ELF-1 (cell line): ENCODE measurements at places on chromosomes 1 and 21.

- no peak for DNase-seq
These were observed 182.8 kb downstream of the EIF4G3 start for GRCh38 chr1:20993716-20994575.

DNA sequence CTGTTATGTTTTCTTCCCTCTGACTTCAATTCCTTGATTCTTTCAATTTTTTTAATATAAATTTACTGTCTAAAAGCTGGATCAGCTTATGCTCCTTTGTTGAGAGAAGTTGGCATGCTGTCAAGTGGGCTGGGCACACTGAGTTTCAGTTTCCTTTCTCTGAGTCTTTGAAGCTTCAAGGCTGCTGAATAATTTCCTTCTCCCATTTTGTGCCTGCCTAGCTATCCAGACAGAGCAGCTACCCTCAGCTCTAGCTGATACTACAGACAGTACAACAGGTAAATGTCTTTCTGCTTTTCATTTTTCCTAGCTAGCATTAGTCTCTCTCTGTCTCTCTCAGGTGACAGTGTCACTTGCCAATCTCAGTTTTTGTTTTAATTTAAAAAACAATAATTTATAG, at the start of gene IFI44:
IFI44 (plus strand) TSS at position 204 of the 400 bp plus-strand sequence. CDS start 365 bp downstream, outside the sequence.
- DNase-seq, result no peak

DNA sequence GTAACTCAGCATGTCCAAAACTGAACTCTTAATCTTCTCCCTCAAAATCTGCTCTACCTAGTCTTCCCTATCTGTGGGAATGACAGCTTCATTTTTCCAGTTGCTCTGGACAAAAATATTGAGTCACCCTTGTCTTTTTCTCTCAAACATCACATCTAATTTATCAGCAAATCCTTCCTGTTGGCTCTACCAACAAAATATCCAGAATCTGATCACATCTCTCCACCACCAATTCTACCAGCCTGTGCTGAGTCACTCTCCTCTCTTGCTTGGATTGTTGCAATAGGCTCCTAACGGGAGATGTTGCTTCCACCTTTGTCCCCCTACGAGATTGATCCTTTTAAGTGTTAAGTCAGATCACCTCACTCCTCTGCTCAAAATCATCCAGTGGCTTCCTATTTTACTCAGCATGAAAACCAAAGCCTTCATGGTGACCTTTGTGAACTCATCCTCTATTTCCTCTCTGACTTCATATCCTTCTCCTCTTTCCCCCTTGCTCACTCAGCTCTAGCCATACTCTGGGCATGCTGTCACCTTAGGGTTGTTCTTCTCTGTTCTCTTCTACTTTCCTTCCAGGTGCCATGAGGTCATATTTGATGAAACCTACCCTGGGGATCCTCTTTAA, 21.5 kb upstream of the SMYD2 start:
- no peak for DNase-seq

- DNase-seq, result no peak
These were observed 153.9 kb upstream of the SPAG17 start for GRCh38 chr1:118338936-118339335.

DNA sequence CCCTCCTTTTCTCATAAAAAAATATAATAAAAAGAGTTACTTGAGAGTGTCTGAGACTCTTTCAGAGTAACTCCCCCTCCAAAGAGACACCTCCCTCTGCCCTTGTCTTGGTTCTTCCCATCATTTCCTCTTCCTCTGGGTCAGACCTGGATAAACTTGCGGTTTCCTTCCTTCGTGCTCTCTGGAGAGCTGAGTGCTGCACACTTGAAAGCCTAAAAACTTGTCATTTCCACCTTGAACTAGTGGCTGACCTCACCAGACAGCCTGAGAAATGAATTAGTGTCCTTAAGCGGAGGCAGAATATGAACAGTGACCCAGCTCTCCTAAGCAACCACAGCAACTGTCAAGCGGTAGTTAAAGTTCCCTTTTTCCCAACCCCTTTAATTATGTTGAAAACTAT, 88.4 kb upstream of the PROX1 start:
- DNase-seq, result no peak

GRCh38 chr1:113999799-114000198, 20.5 kb downstream of the OLFML3 start:
- no peak for DNase-seq

DNA sequence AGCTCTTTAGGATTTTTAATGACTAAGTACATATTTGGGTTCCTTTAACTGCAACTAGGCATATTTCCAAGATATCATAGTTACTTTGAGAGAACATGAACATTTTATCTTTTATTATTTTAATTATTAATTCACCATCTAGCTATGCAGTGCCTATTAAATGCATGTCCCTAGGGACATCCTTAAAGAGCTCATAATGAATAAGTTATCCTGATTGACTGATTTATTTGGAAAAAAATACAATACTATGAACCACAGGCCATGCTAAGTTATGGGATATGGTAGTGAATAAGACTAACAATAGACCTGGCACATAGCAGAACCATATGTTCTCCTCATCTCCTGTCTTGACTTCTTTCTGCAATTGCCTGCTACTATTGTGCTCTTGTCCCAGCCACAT, 16.4 kb upstream of the C1orf105 start:
- DNase-seq, result no peak

DNA sequence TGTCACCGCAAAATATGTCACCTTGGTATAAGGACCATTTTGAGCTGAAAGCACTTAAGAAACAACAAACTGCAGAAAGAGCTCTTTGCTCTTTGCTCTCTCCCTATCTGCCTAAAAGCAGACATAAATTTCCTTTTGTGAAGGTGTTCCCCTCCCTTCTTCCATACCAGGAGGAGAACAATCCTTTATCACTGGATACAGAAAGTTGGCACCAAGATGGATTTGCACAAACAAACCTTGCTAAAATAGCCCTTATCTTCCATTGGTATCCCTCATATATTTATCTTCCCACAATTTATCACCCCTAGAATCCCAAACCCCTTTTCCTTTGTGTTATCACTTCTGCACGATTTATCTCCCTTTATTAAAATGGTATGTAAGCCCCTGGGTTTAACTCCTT, 51.4 kb downstream of the DPYD start:
- no peak for DNase-seq

GRCh38 chr21:40013001-40013735, 145.9 kb downstream of the PCP4 start:
- DNase-seq, result no peak

- DNase-seq, result no peak
These were observed 92.5 kb downstream of the DSCAM start for GRCh38 chr21:40754466-40754865.

- DNase-seq, result no peak
These were observed 122.7 kb downstream of the RYR2 start for GRCh38 chr1:237164406-237165352.

- DNase-seq, result no peak
These were observed 80.6 kb downstream of the CCDC185 start for GRCh38 chr1:223473601-223474344.
